Psoas muscle (tissue), 8 donors: ENCODE measurements at places on chromosomes 12 and 14. TPM values are rescaled to one million over a fixed set of nuclear protein-coding genes. Genes with fewer than 3 reads are reported as not detected.
A peak's percentile ranks its signal among the peaks of the same experiment; 100 is the strongest.

The PDZRN4 gene
- total RNA-seq: not detected

GRCh38 chr12:22059976-22060647 lies 14.1 kb downstream of the CMAS start:
- H3K27me3 ChIP-seq: no peaks in the 10 kb centered on the region
- H3K36me3 ChIP-seq: peaks cover 93% of the 10 kb centered on the region
- no peak overlapping the region for H3K27ac ChIP-seq
- H3K4me1 ChIP-seq: no peaks in the 10 kb centered on the region
- no peak overlapping the region for H3K4me3 ChIP-seq
- no peak for DNase-seq

- H3K4me3 ChIP-seq: no peak overlapping the region
- no peaks in the 10 kb centered on the region for H3K4me1 ChIP-seq
- H3K27ac ChIP-seq: no peak overlapping the region
- no peaks in the 10 kb centered on the region for H3K27me3 ChIP-seq
Observed at GRCh38 chr12:27367078-27367477, 34.4 kb downstream of the BMAL2 start.

GRCh38 chr14:93533842-93534241 lies 103.1 kb downstream of the UNC79 start:
- no peaks in the 10 kb centered on the region for H3K4me1 ChIP-seq
- DNase-seq: no peak
- no peaks in the 10 kb centered on the region for H3K36me3 ChIP-seq
- H3K4me3 ChIP-seq: no peak overlapping the region
- H3K27me3 ChIP-seq: no peaks in the 10 kb centered on the region

DNA sequence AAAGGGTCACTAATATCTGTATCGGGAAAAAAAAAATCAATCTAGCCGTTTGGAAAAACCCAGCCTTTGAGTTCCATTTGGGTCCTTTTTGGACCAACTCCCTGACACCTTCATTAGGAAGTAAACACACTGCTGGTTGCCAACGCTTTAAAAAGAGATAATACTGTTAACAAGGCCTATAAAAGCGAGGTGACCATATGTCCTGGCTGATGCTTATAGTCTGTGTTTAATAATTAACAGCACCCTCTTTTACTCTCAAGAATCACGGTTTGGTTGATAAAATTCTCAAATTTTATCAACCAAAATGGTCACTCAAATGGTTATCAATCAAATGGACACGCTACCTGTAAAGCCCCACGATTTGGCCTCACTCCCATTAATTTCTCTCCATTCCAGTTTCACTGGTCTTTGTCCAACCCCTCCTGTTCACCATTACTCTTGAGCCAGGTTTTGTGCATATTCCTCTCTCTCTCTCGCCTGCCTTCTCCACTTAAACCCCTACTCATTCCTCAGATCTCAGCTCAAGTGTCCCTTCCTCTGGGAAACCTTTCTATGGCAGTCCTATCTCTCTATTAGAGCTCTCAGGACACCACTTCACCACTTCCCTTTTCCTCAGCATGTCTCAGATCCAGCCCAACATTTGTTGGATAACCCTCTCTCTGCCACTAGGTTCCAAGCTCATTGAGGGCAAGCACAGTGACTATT lies 9.5 kb downstream of the BTG1 start:
- H3K27ac ChIP-seq: no peak overlapping the region
- no peak for DNase-seq
- no peaks in the 10 kb centered on the region for H3K36me3 ChIP-seq
- no peak overlapping the region for H3K4me3 ChIP-seq
- H3K4me1 ChIP-seq: peaks cover 75% of the 10 kb centered on the region

DNA sequence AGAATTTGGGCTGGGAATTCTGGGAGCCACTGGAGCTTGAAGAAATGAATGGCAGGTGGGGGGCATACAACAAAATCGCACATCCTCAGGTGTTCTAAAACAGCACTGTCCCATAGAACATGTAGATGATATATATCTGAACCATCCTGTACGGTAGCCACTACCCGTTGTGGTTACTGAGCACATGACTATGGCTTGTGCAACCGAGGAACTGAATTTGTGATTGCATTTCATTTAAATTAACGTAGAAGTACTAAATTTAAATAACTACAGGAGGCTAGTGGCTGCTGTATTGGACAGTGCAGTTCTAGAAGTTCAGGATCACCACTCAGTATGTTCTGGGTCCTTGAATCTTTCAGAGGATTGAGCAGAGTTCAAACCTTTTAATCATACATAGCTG lies 172.4 kb downstream of the PHETA1 start:
- no peak overlapping the region for H3K4me3 ChIP-seq
- no peak overlapping the region for H3K27ac ChIP-seq
- no peak for DNase-seq
- H3K27me3 ChIP-seq: no peaks in the 10 kb centered on the region

DNA sequence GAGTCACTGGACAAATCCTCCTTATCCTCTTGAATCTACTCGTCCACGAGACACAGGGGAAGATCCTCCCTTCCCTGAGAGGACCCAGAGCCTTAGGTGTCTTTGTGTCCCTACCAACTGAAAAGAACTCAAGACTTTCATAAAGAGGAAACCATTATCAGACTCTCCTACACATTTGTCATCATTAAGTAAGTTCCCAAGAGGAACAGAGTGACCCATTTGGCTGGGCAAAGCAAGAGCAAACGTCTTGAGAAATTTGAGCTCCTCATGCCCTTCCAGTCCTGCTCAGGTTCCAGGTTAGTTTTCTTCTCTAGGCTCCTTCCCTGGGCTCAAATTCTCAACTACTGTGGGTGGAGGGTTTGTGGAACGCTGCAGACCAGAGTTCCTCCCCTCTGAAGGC lies 5.7 kb downstream of the MLF2 start:
- DNase-seq: no peak
- H3K4me3 ChIP-seq: no peak overlapping the region
- H3K4me1 ChIP-seq: peaks cover 10% of the 10 kb centered on the region
- H3K27ac ChIP-seq: peak overlapping the region; percentile 51
- H3K27me3 ChIP-seq: no peaks in the 10 kb centered on the region

DNA sequence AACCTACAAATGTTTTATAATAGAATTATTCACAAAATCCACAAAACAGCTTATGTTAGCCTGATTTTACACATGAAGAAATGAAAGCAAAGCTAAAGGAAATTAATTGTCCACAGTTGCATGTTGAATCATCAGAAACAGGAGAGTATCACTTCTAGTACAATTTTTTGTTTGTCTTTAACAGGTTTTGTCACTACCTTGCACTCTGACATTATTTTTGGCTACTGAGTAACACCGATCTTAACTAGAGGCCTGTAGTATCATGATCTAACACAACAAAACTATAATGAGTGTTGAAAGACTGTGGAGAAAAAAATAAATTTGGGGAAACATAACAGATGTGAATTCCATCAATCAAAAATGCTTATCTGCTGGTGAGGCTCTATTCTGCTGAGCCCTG lies 60.1 kb downstream of the TAOK3 start:
- no peak overlapping the region for H3K4me3 ChIP-seq
- H3K4me1 ChIP-seq: peaks cover 15% of the 10 kb centered on the region
- no peak for DNase-seq
- H3K27me3 ChIP-seq: no peaks in the 10 kb centered on the region
- no peaks in the 10 kb centered on the region for H3K36me3 ChIP-seq

DNA sequence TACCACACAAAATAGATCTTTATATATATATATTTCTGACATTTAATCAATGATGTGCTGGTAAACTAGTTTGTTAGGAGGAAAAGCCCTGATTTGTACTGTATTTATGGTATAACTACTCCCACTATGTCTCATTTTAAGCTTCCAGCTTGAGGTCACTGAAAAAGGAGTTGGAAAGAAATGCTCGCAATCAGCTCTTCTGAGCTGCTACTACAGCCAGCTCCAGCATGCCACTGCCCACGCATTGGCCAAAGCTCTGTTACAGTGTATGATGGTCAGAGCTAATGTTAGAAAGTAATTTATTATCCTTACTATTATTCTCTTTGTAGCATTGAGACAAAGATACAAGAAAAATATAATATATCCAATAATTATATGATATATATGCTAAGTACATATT lies 55.0 kb upstream of the PCED1B start:
- no peak for DNase-seq
- H3K27ac ChIP-seq: no peak overlapping the region
- H3K4me1 ChIP-seq: peaks cover 3% of the 10 kb centered on the region
- no peaks in the 10 kb centered on the region for H3K36me3 ChIP-seq

GRCh38 chr12:24349051-24349799 lies 399.8 kb upstream of the SOX5 start:
- H3K36me3 ChIP-seq: no peaks in the 10 kb centered on the region
- H3K27ac ChIP-seq: no peak overlapping the region
- no peak for DNase-seq

The KIF26A gene
- 3.2 TPM for total RNA-seq

The FOXG1 gene
- total RNA-seq: 5.4 TPM

The OTOGL gene
- 0.30 TPM for total RNA-seq

- peaks cover 21% of the 10 kb centered on the region for H3K4me1 ChIP-seq
- H3K36me3 ChIP-seq: no peaks in the 10 kb centered on the region
- no peak overlapping the region for H3K4me3 ChIP-seq
- no peak for DNase-seq
Observed at GRCh38 chr14:67555518-67556090, 22.5 kb downstream of the PLEKHH1 start.

The EML5 gene
- 0.17 TPM for total RNA-seq

GRCh38 chr14:21867541-21867940 lies 193.9 kb upstream of the OR4E1 start:
- H3K36me3 ChIP-seq: no peaks in the 10 kb centered on the region
- no peak for DNase-seq
- H3K27me3 ChIP-seq: no peaks in the 10 kb centered on the region
- H3K4me3 ChIP-seq: no peak overlapping the region
- H3K4me1 ChIP-seq: no peaks in the 10 kb centered on the region

GRCh38 chr14:29166507-29166906 lies 399.9 kb downstream of the FOXG1 start:
- no peaks in the 10 kb centered on the region for H3K36me3 ChIP-seq
- no peak overlapping the region for H3K4me3 ChIP-seq
- no peak overlapping the region for H3K27ac ChIP-seq
- no peaks in the 10 kb centered on the region for H3K27me3 ChIP-seq

DNA sequence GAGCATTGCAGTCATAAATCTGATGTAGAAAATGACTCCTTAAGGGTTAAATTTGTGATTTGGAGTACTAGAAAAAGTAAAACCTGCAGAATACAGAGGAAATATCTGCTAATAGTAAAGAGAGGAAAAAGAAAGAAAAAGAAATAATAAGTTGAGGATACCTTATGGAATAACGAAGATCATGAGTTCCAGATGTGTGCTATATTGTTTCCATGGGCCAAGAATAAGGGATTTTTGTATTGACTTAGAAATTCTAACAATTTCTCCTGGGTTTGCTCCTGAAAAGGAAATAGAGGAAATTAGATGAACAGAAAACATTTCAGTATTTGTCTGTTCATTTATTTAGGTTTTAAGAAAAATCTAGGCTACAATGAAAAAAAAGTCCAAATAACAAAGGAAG lies 115.3 kb downstream of the ALG10B start:
- no peak for DNase-seq
- H3K36me3 ChIP-seq: no peaks in the 10 kb centered on the region
- H3K4me1 ChIP-seq: no peaks in the 10 kb centered on the region
- no peaks in the 10 kb centered on the region for H3K27me3 ChIP-seq

The SPRYD3 gene
- total RNA-seq: 21.7 TPM

The DMAC2L gene
- 37.5 TPM for total RNA-seq

- H3K27ac ChIP-seq: no peak overlapping the region
- no peak for DNase-seq
- H3K27me3 ChIP-seq: no peaks in the 10 kb centered on the region
- no peaks in the 10 kb centered on the region for H3K36me3 ChIP-seq
- H3K4me3 ChIP-seq: no peak overlapping the region
Observed at GRCh38 chr12:29041621-29042020, 107.5 kb upstream of the FAR2 start.

GRCh38 chr14:50762001-50762930 lies 68.7 kb downstream of the NIN start:
- H3K36me3 ChIP-seq: peaks cover 99% of the 10 kb centered on the region
- no peak for DNase-seq
- no peak overlapping the region for H3K4me3 ChIP-seq
- no peaks in the 10 kb centered on the region for H3K27me3 ChIP-seq

GRCh38 chr12:46982629-46983392 lies 96.6 kb upstream of the PCED1B start:
- no peaks in the 10 kb centered on the region for H3K4me1 ChIP-seq
- H3K27ac ChIP-seq: no peak overlapping the region
- no peak overlapping the region for H3K4me3 ChIP-seq
- no peak for DNase-seq
- no peaks in the 10 kb centered on the region for H3K36me3 ChIP-seq
- H3K27me3 ChIP-seq: no peaks in the 10 kb centered on the region
